ENCODE measurements at places on chromosomes 3 and 15.
A peak's percentile ranks its signal among the peaks of the same experiment; 100 is the strongest.

- no peak for DNase-seq
These were observed 2.3 kb downstream of the PPP2R3A start for GRCh38 chr3:135967867-135968266.

- no peak for DNase-seq
These were observed 390.8 kb upstream of the ZNF385D start for GRCh38 chr3:22141769-22142168.

DNA sequence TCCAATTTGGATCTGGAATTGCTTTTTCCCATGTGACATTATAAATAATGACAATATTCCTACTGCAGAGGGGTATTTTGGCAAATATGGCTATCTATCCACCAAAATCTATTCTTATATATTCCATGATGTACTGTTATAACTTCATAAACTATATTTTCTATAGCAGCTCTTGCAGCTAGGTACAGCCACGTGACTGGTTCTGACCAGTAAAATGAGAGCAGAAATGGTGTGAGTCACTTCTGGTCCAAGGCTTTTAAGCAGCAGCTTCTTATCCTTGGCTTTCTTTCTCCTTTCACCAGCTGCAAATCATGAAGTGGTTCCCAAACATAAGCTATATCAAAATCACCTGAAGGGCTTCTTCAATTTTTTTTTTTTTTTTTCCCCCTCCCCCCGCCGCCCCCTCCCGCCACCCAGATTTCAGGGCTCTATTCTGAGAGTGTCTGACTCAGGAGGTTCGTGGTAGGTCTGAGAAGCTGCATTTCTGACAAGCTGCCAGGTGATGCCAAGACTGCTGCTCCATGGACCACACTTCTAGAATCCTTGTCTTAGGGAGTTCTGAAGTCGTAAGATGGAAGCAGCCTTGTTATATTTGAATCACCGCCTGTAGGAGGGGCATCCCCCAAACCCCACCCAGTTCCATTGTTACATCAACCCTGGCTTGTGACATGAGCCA lies 357.5 kb downstream of the CHST2 start:
- no peak for DNase-seq

GRCh38 chr3:76683256-76683655 lies 356.6 kb upstream of the ROBO2 start:
- no peak for DNase-seq

DNA sequence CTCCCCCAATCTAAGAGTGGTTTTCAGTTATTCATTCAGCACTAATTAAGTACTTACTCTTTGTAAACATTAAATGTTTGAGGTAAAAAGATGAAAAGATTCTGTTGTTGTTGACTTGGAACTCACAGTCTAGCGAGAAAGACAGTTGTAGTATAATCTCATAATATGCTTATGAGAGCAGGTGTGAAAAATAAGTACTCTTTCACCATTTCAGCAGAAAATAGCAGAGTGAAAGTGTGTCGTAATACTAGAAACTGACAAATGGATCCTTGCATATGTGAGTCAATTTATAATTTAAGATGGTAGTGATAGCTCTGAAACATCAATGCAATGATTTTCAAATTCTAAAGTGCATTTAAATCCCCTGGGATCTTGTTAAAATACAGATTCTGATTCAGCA lies 618.8 kb upstream of the CCDC54 start:
- no peak for DNase-seq

- DNase-seq: no peak
These were observed 267.6 kb upstream of the MDFIC2 start for GRCh38 chr3:70580021-70580420.

DNA sequence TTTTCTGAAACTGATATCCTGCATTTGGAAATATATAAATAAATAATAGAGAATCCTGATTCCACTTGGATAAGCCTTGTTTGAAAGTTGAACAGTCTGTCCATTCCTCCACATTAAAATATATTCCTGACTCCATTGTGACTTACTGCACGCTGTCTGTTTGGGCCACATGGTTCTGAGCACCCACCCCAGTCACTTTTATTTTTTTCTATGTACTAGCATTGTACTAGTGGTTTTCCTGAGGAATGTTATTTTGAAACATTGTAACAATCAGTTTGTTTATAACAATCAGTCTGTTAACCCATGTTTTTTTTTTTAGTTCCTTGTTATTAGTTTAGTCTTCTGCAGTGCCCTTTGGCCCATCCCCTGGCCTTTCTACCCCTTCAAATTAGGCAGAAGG lies 87.4 kb upstream of the CCNL1 start:
- no peak for DNase-seq

DNA sequence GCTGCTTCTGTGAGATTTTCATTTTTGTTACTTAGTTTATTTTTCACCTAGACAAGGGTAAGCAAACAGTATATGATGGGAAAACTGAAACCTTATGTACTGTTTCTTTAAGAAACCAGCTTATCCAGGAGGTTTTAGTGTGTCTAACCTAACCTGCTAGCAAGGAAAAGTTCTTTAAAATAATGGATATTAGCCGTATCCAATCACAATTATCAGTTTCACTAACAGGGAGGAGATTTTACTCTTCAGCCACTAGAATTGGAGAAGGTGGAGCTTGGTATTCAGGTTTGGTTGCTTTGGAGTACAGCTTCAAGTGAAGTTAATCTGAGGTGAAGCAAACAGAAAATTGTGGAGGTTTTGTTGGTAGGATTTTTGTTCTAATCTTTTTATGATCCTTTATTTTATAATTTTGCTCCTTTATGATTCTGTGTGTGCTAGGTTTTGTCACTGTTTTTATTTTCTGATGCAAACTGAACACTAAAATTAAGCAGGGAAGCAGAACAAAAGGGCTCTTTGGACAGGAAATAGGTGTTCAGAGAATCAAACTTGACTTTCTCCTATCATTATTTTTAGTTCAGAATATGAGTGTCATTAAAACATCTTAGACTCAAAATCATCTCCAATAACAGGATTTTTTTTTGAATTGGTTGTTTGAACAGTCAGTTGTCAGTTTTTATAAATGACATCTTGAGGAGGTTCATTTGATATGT lies 13.0 kb downstream of the ZFAND6 start:
- DNase-seq: peak; percentile 82

GRCh38 chr3:151382671-151383070 lies 1.9 kb downstream of the P2RY12 start:
- no peak for DNase-seq

DNA sequence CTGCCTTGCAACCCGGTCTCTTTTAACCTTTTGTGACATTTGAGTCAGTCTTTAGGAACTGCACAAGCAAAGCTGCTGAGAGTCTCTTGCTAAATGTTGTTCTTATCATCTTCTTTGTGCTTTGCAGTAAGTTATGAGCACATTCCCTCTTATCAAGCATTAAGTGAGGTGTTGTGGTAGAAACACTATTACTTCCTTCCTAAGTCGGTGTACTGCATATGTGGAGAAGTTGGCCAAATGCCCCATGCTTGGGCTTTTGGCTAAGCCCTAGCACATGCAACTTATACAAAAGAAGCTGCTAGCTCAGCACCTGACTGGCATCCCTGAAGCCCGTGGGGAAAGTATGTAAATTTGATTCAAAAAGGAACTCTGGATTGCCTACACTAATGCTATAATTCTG lies 136.5 kb upstream of the RBMS3 start:
- DNase-seq: no peak

GRCh38 chr3:38834110-38834509 lies 18.1 kb upstream of the SCN10A start:
- DNase-seq: no peak

DNA sequence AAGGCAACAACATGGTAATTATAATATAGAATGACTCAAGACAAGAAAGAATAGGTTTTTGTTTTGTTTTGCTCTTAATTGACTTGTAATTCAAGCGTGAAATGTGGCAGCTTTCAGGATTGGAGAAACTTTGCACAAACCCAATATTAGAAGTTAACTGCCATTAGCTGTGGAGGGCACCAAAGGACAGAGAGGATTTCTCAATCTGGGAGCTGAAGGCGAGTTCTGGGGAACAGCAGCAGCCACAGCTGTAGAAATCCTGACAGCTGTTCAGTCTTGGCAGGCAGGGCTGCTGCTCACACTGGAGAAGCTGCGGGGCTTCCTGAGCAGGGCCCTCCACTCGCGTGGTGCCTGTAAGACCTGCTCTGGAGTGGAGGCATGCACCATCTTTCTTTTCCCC lies 182.2 kb upstream of the IL12A start:
- DNase-seq: no peak

DNA sequence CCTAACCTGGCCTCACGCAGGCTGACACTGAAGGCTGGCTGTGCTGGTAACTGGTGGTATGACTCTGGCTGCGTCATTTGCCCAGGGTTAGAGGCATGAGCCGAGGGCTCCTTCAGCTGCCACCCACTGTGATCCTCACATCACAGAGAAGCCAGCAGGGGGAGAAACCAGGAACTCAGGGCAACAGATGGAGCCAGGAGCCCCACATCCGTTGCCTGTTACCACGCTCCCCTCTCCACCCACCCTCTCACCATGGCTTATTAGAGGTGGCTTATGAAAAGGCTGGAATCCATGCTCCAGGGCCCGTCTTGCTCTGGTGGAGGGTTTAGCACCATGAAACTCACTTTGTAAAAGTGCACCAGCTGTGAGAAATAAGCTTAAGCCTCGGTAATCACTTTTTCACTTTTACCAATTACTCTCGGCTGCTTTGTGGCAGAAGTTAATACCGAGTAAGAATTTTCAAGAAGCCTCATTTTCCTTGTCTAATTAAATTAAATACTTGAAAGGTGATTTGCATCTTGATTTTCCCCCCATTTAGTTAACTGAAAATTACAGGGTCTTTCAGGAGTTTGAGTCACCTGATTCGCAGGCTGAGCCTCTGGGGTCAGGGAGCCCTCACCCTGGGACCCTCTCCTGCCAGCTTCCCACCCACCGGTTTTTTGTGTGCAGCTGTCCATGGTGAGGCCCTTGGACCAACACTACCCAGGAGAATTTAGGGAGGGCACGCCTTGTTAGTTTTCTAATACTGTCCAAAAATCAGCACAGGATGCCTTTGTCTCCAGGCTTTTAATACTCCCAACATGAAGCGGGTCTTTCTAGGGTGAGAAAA lies 60.9 kb downstream of the ASB7 start:
- DNase-seq: no peak

- no peak for DNase-seq
These were observed 12.4 kb downstream of the GLYCTK start for GRCh38 chr3:52299879-52300611.

GRCh38 chr3:160804762-160805161 lies 48.7 kb downstream of the PPM1L start:
- DNase-seq: no peak

DNA sequence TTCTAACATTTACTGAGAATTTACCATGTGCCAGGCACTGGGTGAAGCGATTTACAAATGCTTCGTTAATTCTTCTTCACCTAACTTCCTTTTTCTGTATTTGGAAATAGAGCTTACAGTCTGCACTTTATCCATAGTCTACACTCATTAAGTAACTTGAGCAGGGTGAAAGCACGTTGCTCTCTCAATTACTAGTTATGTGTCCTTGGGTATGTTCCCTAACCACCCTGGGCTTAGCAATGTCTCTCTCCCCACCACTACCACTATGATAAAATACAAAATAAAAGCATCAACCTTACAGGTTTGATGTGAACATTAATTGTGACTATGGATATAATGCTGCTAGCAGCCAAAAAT lies 172.9 kb upstream of the SLC2A2 start:
- DNase-seq: no peak

DNA sequence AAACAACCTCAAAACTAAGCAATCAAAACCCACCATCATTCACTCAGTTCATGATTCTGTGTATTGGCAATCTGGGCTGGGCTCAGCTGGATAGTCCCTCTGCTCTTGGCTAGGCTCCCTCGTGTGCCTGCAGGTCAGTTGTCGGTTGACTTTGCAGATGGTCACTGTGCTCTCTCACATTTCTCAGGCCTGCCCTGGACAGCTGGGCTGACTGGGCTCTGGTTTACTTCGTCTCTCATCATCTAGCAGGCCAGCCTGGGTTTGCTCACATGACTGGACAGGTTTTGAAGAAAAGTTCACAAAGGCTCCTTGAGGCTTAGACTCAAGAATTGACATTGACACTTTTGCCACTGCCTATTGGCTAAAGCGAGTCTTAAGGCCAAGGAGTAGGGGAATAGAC lies 105.0 kb upstream of the CTNNB1 start:
- DNase-seq: no peak

DNA sequence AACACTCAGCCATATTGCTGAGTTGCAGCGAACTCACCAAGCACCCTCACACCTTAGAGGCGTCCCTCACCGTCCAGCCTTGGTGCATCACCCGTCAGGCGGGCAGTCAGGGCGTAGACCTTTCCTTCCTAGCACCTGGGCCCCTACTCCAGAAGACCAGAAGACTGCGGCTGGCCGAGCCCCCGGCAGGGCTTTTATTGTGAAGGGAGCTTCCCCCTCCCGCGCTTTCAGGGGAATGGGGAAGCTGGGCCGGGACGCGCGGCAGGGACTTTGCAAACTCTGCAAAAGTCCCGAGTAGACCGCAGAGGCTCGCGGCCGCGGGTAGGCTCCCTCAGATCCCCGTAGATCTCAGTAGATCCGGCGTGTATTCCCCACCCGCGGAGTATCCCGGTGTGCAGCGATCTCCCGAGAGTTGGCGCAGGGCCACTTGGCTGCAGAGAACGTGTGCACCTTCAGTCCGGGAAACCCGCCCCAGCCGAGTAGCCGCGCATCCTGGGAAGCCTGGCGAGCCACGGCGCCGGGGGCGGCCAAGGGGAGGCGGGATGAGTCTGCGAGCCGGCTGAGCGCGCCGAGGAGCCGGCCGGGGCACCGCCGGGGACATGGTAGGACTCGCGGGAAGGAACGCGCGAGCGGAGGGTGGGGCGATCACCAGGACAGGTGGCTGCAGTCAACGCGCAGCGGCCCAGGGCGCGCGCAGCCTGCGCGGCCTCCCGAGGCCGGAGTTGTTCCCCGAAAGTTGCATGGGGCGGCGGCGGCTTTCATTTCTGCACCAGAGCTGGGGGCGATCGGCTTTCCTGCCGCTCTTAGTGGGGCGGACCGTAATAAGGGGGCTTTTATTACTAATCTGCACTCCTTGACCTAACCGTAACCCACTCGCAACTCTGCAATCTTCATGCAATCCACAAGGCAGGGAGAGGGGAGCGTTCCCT lies at the start of gene GASK1A:
TSS of gene GASK1A (plus strand) at position 268 of the 929 bp plus-strand sequence. CDS start at position 600, 332 bp downstream.
- DNase-seq: no peak

GRCh38 chr3:143132246-143132980 lies 12.8 kb downstream of the CHST2 start:
- DNase-seq: no peak

GRCh38 chr3:100844063-100844936 lies 135.0 kb downstream of the TFG start:
- no peak for DNase-seq

DNA sequence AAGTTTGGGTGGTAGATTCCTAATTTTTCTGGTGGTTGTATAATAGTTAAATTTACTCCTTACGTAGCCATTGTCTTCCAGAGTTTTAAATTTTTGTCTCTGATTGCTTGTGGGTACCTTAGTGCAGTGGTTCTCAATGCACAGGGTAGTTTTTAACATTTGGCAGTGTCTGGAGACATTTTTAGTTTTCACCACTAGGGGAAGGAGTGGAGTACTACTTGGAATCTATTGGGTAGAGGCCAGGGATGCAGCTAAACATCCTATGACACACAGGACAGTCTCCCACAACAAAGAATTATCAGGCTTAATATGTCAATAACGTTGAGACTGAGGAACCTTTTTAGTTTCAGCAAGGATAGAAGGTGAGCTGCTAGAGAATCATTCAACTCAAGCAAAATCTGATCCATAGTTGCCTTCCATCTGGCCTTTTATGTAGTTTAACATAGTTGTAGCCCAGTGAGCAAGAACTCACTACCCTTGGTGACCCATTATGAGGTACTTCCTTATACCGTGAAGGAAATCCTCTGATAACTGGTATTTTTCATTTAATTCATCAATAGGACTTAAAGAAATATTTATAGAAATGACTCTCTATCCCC lies 8.6 kb upstream of the STX19 start:
- peak; percentile 28 for DNase-seq
